ENCODE measurements at places on chromosomes 16 and 17.
A peak's percentile ranks its signal among the peaks of the same experiment; 100 is the strongest.

DNA sequence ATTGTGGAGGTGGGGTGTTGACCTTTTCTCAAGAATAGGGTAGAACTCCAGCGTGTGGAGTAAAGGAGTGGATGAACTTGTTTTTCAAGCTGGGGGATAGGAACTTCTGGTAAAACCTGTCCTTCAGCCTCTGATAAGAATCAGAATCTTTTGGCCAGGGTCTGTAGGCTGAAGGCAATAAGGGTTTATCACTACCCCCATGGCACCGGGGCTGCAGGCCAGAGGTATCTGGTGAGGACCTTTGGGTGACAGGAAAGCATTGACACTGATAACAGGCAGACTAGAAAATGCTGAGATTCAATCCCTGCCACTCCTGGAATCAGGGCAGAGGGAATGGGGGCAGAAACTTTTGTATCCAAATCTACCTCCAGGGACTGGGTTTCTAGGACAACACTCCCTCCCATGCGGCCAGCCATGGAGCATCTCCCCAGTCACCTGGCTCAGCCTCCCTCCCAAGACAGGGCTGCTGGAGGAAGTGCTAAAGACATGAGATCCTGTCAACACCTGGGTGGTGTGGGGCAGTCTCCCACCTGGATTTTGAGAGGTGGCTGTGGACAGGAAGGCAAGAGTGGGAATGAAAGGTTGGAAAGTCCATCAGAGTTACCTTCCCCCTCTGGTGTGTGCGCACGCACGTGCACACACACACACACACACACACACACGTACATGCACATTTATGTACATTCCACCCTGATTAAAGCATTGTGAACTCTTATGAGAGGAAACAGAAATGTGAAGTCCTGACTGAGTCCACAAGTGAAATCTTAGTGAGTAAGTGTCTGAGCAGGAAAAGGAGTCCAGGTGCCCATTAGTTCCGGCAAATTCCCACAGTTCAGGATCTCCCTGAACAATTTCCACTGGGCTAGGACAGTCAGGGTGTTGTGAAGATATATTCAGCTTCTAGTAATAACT is 53.1 kb upstream of the MARCHF10 start:
- DNase-seq: no peak

DNA sequence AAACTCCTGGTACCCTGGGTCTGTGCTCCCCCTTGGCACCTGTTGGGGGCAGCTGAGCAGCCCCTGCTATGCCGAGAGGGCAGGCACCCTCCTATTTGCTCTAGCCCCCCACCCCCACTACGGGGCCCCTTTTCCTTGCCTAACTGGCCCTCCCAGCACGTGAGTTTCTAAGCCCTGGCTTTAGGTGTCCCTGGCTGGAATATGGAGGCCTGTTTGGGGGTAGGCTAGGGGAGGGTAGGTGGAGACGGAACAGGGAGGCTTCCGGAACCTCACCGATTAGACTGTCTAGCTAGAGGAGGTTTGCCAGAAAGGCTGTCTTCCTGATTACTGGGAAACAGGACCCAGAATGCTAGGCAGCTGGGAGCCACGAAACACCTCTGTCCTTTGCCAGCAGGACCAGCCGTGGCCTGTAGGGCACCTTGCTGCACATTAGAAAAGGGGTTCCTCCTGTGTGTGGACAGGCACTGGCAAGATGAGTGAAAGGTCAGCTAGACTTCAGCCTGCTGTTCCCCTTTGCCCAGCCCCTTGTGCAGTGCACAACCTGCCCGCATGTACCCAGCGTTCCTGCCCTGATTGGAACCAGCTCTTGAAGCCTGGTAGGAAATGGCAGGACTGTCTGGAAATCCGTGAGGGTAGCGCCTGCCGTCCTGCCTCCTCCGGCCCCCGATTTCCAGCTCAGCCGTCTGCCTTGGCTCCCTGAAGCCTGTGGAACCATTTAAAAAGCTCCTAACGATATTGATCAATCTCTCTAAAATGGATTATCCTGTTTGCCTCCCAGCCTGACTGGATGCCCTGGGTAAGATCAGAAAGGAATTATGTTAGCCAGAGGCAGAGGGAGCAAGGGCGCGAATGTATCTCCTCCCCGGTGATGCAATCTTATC is 83.4 kb upstream of the GSE1 start:
- DNase-seq: no peak

GRCh38 chr17:60993497-60993896 is 315.8 kb downstream of the BCAS3 start:
- no peak for DNase-seq

DNA sequence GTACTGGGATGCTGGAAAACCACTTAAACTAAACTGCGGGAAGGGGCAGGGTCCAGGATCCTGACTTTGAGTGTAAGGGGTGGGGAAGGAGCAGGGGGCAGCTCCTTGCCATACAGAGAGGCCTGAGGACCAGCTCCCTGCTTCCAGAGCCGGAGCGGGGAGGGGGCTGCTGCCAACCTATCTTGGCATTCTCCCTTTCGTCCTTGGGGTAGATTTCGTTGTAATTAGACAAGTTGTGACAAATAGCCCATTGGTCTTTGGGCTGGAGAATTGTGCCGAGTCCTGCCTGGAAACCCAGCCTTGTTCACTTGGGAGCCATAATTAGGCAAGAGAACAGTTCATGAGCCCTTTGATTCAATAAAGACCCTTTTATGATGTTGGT is 175.5 kb downstream of the RAB11FIP4 start:
- no peak for DNase-seq

DNA sequence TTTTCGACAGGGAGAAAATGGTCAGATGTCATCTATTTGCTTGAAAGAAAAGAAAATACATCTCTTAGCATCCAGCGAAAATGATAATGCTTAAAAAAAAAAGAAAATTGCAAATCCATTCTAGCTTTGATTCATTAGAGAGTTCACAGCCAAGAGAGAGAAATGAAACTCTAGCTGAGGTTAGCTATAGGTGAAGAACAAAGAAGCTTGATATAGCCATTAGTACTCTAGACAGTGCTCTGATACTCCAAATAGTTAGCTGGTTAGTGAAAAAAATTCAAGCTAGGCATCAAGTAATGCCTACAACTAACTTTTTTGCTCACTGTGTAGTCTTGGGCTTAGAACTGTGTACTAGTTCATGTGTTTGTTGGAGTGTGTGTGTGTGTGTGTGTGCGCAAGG is 721.6 kb upstream of the SOX9 start:
- DNase-seq: no peak

DNA sequence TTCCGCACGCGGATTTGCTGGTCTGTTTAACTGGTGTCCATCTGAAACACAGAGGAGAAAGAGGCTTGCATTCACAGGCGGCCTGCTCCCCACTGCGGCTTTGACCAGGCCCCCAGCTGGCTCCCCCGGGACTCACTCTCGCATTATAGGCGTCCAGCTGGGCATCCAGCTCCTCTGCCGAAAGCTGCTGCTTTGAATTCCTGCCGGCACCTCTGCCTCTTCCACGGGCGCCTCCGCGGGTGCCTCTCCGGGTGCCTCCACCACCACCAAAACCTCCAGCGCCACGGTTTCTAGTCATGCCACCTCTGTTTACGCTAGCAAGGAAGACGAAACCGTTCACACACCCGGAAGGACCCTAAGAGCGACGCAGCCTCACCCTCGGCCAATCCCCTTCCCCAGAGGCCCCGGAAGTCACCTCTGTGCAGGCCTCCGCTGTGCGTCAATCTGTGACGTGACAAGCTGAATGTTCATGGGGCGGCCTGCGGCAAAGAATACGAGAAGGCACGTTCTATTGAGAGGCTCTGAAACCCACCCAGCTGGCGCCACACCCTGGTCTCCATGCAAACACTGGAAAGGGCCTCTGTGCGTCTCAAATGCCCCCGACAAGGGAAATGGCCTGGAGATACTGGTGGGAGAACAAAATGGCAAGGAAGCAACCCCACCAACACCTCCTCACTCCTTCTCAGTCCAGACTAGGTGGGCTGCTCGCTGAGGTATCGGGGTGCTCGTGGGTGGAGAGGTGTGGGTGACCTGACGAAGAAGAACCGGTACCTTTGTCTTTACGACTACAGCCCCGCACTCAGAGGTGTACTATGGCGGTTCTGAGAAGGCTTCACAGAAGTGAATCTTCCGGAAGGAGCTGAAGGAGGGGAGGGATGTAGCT is 3.0 kb downstream of the ALYREF start:
- no peak for DNase-seq

DNA sequence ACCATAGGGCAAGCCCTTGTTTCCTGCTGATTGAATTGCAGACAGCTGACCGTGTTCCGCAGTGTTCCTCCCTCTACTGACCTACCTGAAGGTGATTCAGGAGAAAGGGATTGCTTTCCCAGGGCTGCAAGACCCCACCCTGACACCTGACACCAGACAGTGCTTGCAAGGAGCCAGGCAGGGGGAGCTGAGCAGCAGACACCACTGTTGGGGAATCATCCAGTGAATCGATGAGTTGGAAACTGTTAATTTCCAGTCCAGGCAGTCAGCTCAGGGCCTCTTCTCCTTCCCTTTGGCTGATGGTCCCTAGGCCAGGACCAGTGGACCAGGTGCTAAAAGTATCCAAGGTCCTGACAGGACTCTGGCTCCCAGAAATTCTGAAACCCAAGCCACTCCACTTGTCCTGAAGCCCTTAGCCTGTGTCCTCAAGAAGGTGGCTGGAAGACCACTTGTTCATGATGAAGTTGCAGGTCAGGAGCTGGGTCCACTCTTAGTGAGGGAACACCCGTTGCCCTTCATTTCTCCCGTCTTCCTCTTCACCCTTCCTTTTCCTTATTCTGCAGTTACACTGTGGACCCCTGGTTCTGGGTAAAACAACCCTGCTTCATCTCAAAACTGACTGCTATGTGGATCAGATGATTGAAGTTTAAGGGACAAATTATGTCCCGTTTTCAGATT is 9.5 kb upstream of the UNK start:
- DNase-seq: no peak

GRCh38 chr17:50177476-50177875 is 11.7 kb downstream of the SGCA start:
- DNase-seq: no peak

- no peak for DNase-seq
Measured at GRCh38 chr16:83923581-83924365, 24.9 kb downstream of the MLYCD start.

DNA sequence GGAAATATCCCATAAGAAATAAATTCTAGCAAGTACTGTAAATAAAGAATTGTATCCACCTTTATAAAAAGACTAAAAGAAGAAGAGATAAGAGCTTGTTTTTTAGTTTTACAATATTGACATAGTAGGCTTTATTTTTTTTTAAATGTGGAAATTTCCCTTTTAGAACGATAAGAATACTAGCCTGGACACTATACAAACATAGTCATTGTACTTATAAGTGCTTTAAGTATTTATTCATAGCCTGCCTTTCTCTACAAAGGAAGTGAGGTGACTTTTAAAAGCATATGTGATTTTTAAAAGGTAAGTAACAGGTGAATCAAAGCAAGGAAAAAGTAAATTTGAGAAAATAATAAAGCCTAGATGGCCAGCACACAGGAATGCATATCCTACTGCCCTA is 17.7 kb downstream of the TOX3 start:
- DNase-seq: no peak

GRCh38 chr17:8409966-8410882 is 12.6 kb upstream of the RNF222 start:
- DNase-seq: peak; percentile 83

- peak; percentile 67 for DNase-seq
Measured at GRCh38 chr17:45264988-45265387, 3.1 kb upstream of the SPATA32 start.

- DNase-seq: no peak
Measured at GRCh38 chr17:20074489-20074888, 65.3 kb downstream of the SPECC1 start.

DNA sequence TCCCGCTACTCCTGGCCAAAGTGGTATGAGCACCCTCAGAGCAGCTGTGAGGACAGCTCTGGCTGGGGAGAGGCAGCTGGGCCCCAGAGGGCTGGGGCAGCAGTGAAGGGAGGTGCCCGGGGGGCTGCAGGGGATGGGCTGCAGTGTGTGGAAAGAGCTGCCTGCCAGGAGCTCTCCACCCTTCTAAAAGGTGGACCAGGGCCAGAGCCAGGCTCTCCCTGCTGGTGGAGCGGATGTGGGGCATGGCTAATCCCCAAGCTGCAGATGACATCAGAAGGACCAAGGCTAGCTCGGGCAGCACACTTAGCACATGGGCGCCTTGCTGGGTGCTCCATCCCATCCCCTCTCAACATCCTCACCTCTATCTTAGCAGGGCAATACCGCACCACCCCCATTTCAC is 103.1 kb downstream of the SDK2 start:
- no peak for DNase-seq

DNA sequence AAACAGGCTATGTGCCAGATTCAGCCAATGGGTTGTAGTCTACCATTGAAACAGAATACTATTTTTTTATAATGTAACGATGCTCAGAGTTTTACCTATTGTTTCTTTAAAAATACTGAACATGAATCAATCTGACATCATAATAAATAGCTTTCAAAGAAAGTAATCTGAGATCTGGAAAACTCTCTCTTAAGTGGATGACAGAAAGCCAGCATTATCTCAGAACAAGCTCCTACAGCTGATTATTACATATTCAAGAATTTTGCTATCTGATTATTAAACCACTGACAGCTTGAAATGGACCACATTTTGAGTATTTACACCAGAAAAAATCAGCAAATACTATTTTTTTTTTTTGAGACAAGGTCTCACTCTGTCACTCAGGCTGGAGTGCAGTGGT is 484.2 kb upstream of the SOX9 start:
- DNase-seq: peak; percentile 40

GRCh38 chr16:56226845-56227525 is 35.7 kb downstream of the GNAO1 start:
- no peak for DNase-seq

GRCh38 chr16:64449506-64449905 is 672.4 kb downstream of the CDH11 start:
- DNase-seq: no peak

- DNase-seq: no peak
Measured at GRCh38 chr17:6752068-6752909, 3.6 kb upstream of the XAF1 start.

DNA sequence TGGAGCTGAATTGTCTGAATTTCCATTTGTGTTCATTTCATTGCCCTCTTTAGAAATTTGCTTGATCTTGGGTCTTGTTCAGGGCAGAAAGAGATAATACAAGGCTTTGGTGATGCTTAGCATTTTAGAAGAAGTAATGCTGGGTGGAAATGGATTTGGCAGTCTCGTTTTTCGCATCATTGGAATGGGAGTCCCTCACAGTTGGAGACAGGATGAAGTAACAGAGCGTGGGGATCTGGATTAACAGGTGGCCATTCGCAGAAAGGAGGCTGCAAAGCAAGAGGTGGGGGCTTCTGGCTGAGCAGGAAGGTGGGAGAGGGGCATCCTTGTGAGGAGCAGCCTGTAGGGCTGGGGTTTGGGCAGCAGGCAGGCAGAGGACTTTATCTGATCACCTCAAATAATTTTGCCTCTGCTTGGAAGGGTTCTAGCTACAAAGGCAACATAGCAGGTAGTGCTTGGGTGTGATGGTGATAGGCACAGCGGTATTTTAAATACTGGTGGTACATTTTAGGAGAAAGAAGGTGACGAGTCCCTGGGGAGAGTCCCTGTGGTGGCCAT is 17.0 kb downstream of the KSR1 start:
- no peak for DNase-seq
